ENCODE measurements at places on chromosomes 7 and 10.

GRCh38 chr10:6164271-6165095 lies 38.2 kb upstream of the PFKFB3 start:
- DNase-seq = no peak

DNA sequence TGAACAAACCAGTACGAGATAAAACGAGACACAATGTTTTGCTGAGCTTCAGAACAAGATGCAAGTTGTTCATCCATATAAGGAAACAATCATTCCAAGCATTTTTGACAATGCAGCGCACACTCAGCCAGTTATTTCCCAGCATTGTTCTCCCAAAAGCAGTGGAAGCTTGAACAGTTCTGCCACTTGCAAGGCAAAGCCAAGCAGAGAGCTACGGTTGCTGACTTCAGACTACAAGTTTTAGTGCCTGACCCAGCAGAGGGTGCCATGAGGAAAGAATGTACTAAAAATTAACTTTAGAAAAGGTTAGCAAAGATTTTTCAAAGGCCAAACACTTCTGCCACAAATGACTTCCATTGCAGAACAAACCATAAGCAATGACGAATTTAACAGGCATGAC lies 152.5 kb downstream of the SLC25A13 start:
- DNase-seq = no peak

DNA sequence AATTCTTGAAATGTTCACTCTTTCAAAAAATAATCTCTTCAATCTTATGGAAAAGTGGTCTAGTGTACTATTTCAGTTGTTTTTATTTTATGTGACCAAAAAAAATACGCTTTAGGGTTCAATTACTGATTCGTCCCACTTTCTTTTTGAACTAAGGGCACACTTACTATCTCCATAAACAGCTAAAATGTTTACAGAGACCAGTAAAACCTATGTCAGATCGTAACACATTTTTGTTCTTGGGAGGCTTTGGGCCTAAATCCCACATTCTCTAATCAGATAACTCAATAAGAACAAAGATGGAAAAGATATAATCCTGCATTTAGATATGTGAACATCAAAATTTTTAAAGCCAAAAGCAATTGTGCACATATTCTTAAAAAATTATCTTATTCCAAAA lies 29.8 kb upstream of the EPC1 start:
- DNase-seq = no peak

DNA sequence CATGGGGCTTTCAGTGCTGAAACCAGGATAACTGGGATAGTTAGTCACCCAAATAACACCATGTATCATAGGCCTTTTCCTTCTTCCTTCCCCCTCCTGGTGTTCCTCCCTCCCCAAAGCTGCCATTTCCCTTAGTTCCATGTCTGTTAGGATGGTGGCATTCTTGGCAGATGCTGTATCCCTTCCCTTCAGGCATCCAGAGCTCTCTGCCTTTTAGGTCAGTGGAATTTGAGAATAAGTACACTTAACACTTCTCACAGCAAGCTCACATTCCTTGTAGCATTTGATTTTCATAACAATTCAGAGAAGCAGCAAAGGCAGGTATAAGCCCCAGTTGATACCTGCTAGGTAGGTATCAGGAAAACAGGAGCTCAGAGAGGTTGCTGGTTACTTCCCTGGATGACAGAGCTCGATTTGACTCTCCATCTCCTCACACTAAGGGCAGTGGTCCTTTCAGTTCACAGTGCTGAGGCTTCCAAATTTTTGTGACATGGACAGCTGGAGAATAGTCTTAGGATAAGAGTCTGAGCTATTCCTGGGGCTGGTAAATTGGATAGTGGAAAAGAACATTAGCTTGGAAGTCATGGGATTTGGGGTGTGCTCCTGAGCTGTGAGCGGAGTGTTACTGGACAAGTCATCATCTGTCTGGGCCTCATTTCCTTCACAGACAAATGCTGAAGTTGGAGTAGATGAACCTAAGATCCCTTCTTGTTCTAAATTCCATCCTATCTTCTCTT lies 108.7 kb upstream of the RHOBTB1 start:
- no peak for DNase-seq

- no peak for DNase-seq
These were observed 40.4 kb downstream of the CREB3L2 start for GRCh38 chr7:137961200-137962177.

DNA sequence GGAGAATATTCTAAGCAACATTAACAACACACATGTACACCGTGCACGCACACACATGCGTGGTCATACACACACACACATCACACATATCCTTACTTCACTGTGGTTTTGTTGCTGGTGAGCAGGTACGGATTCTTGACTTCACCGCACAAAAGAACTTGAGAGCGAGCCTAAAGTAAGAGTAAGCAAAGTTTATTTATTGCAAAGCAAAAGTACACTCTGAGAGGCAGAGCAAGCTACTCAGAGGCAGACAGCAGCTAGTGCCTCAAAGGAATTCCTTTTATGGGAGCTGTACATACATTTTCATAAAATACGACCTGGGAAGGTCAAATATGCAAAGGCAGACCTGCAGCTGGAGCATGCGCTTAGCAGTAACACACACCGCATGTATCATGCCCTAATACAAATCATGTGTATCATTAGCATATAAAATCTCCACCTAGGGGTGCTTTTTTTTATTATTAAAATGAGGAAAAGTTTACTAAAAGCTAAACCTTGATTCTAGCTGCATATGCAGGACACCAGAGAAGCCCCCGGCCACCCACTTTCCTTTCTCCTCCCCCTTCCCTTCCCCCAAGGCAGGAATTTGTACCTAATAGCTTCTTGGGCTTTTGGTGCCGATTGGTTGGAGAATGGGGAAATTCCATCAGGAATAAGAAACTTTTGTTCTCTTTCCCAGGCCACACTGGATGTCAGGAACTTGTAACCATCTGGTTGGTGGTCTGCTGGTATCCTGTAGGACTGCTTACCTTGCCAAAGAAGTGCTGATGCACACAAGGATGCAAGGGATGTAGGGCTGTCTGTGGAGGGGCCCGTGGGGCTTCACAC lies 16.5 kb upstream of the GPR37 start:
- DNase-seq = no peak

- no peak for DNase-seq
These were observed 79.8 kb downstream of the ABI1 start for GRCh38 chr10:26780793-26781601.

DNA sequence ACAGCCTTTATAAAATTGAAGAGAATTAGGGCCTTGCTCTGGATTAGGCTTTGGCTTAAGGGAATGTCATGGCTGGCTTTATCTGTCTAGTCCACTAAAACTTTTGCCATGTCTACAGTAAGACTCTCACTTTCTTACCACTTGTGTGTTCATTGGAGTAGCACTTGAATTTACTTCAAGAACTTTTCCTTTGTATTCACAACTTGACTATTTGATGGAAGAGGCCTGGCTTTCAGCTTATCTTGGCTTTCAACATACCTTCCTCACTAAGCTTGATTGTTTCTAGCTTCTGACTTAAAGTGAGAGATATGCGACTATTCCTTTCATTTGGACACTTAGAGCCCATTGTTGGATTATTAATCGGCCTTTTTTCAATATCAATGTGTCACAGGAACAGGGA lies 96.1 kb downstream of the TPST1 start:
- no peak for DNase-seq

- DNase-seq = no peak
These were observed 251.9 kb upstream of the TCERG1L start for GRCh38 chr10:131563411-131563810.

DNA sequence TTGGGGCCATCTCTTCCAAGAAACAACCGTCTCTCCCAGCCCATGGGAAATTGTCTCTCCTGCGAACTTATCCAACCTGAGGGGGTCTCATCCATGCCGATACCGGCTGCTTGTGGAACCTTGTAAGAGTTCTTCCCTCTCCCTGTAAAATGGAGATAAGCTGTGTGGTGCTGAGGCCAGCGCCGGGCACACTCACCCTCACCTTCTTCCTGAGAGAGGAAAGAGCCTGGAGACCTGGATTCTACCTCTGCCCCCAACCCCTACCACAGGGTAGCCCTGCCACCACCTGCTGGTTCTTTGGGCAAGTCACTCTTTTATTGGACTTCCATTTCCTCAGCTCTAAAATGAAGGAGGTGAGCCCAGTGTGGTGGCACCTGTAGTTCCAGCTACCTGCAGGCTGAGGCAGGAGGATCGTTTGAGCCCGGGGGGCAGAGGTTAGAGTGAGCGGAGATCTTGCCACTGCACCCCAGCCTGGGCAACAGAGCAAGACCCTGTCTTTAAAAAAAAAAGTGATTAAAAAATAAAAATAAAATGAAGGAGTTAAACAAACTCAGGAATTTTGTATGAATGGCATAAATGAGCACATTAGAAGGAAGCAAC lies 38.4 kb upstream of the PSAP start:
- DNase-seq = no peak

DNA sequence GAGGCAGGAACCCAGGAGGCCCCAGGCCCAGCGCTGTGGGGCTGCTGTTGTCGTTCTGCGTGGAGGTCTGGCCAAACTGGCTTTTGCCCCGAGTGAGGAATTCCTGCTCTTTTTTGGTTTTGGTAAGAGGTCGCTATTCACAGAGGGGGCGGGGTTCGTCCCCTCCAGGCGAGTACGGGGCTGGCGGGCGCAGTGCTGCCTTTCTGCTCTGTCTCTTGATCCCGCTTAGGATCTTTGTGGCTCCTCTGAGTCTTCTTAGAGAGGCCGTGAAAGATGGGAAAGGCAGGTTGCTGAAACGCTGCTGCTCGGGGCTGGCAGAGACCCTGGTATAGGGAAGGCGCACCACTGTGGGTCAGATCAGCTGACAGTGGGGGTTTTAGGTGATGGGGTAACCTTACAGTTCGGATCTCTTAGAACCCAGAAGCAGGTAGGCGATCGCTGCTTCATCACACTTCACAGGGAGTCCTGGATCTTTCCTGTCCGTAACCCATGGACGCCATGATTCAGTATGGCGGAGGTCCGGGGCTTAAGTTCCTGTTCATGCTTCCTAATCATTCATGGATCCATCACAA lies 136.7 kb downstream of the KIF20B start:
- no peak for DNase-seq

DNA sequence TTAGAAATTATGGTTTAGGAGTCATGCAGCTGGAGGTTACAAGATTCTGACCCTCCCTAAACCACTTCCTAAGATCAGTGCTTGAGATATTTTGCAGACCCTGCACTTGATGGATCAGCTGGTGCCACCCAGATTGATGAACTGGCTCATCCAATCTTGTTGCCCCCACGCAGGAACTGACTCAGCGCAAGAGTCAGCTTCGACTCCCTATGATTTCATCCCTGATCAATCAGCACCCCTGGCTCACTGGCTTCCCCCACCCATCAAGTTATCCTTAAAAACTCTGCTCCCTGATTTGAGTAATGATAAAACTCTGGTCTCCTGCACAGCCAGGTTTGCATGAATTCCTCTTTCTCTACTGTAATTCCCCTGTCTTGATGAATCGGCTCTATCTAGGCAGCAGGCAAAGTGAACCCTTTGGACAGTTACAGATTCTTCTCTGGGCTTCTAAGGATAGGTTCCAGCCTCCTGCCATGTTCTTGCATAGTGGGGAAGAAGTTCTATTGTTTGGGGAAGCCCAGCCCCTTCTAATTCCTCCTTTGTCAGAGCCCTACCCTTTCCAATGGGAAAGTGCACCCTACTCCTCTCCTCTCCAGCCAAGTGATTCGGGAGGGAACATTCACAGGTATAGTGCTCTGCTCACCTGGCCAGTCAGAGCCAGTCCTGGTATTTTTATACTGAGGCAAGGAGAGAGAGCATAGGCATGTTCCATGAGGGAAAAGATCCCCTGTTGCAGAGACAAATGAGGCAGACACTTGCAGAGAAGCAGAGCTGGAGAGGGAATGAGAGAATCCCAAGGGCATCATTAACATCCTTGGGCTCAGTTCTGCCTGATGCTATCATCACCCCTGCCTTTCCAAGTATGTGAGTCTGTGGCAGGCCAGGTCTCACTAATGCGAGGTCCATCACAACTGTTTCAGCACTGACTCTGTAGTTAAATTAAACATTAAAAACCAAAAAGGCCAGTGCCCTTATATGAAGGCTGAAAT lies 224.4 kb upstream of the GALNT17 start:
- DNase-seq = no peak

- no peak for DNase-seq
These were observed 203.1 kb upstream of the PCLO start for GRCh38 chr7:83365746-83366145.

DNA sequence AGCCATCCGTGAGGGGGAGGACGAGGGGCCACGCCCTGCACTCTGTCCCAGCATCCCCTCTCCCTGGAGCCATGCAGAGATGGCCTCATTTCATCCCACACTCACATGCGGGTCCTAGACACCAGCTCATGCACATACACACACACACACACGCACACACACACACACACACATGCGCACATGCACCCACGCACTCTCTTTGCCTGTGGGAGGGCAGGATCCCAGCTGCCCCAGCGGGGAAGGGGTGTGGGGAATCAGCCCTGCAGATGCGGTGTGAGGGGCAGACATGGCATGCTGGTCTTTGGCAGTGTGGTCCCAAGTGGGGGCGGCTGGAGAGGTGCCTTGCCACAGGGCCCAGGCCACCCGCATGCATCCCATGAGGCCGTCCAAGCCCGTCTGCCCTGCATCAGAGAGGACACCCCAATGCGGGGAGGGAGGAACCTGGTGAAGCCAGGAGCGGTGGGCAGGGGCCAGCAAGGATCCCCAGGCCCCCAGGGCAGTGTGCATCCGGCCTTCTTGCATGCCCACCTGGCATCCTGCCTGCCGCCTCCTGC lies 68.1 kb downstream of the LHPP start:
- DNase-seq = no peak

- DNase-seq = no peak
These were observed 707.5 kb upstream of the FZD8 start for GRCh38 chr10:36349445-36350078.

DNA sequence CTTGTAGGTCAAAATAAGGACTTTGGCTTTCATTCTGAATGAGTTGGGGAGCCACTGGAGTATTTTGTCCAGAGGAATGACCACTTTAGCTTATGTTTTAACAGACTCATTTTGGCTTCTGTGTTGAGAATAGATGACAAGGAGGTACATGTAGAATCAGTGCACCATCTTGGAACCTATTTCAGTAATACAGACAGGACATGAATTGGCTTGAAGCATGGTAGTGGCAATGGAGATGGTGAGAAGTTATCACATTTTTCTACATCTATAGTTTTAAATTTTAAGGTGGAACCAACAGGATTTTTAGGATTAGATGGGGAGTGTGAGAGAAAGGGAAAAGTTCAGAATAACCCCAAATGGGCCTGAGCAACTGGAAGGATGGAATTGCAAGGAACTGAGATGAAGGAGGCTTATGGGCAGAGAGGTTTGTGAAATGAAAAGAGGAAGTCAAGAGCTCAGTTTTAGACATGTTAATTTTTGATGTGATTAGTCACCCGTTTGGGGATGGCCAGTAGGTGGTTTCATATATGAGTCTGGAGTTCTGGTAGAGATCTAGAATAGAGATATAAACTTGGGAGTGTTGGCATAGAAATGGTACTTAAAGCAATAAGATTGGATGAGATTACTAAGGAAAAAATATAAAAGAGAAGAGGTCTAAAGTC lies 89.2 kb upstream of the JAZF1 start:
- DNase-seq = no peak

- no peak for DNase-seq
These were observed 31.1 kb downstream of the ADAP1 start for GRCh38 chr7:923108-924041.

- no peak for DNase-seq
These were observed 57.8 kb downstream of the INPP5F start for GRCh38 chr10:119783665-119784027.
